ENCODE measurements at places on chromosomes 3 and 15. TPM values are rescaled to one million over a fixed set of nuclear protein-coding genes. Genes with fewer than 3 reads are reported as not detected.

The SCN5A gene
- total RNA-seq, result 0.59 TPM

The NMB gene
- 36.2 TPM for total RNA-seq

The MED12L gene
- 0.12 TPM for total RNA-seq

The AMOTL2 gene
- total RNA-seq, result 13.1 TPM

The RGMA gene
- total RNA-seq, result not detected

The OGG1 gene
- total RNA-seq, result 34.4 TPM

The EAF2 gene
- total RNA-seq, result 1.3 TPM

The IL5RA gene
- total RNA-seq, result not detected

The GPR156 gene
- total RNA-seq, result 0.24 TPM

The GTPBP8 gene
- total RNA-seq, result 59.2 TPM

GRCh38 chr3:42179110-42179725, 86.8 kb downstream of the CCK start:
- peak; percentile 89 for DNase-seq

GRCh38 chr3:69761896-69762767, 22.9 kb downstream of the MITF start:
- peak; percentile 42 for DNase-seq

- DNase-seq, result no peak
These were observed 19.6 kb upstream of the SHC4 start for GRCh38 chr15:48983300-48983699.

GRCh38 chr3:17195192-17195611, 310.4 kb downstream of the PLCL2 start:
- no peak for DNase-seq

- DNase-seq, result no peak
These were observed 48.6 kb upstream of the ULK4 start for GRCh38 chr3:42010530-42010929.

DNA sequence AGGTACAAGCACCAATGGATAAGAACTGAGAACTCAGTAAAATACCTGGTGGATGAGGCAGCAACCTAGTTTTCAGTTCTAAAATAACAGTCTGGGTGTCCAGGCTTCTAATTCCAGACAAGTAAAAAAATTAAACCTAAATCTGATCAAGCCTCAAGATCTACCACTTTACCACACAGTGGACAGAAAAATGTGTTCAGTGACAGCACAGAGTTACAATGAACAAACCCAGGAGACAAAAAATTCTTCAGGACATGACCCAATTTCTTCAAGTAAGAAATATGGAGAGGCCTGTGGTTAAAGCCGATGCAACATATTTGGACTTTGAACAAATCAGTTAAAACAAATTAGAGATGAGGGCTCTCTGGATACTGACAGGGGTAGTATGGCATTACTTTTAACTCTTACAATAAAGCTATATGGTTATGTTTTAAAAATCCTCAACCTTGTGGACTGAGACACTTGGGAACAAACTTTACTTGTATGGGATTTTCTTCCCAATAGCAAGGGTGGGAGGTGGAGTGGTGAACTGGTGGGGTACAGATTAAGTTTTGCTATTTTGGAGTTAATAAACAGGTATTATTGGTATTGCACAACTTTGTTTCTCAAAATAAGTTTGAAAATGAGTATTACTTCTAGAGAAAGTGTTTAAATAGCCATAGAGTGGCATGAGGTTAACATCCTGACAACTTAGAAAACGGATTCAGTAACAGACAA, 14.2 kb downstream of the CCNL1 start:
- no peak for DNase-seq

DNA sequence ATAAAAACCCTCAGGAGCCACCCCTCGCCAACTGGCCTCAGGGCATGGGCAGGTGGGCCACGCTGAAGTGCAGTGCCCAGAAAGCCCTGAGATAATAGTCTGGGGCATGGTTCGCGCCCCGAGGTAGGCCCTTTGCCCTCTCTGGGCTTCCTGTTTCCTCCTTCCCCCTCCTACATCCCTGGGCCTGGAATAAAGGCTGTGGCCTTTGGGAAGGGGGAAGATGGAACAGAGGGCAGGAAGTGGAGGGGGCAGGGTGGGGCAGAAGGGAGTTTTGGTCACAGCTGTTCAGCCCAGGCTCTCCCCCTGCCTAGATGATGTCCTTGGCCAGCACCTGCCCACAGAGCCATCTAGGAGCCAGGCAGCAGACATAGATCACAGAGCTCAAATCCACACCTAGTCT, 11.3 kb downstream of the CSRNP1 start:
- DNase-seq, result no peak

DNA sequence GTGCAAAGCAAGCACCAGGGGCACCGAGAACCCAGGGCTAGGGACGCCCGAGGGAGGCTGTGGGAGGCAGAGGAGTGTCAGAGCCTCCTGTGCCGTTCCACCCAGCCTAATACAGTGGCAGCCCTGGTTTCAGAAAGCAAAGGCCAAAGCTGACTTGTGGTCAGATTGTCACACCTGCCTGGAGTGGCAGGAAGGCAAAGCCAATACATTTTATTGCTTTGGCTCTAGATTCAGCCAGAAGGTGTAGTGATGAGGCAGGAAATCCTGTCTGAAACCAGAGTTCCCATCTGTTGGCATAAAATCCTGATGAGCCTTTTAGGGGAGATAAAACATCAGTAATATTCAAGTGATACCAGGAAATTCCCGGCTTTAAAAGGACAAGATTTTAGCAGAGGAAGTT, 168.3 kb downstream of the SLCO3A1 start:
- DNase-seq, result no peak

- peak; percentile 92 for DNase-seq
These were observed 2.9 kb downstream of the STOML1 start for GRCh38 chr15:73989001-73989798.

- no peak for DNase-seq
These were observed 221.2 kb downstream of the SNRPN start for GRCh38 chr15:25175789-25176615.

GRCh38 chr3:6857510-6857909, 3.4 kb upstream of the GRM7 start:
- no peak for DNase-seq

DNA sequence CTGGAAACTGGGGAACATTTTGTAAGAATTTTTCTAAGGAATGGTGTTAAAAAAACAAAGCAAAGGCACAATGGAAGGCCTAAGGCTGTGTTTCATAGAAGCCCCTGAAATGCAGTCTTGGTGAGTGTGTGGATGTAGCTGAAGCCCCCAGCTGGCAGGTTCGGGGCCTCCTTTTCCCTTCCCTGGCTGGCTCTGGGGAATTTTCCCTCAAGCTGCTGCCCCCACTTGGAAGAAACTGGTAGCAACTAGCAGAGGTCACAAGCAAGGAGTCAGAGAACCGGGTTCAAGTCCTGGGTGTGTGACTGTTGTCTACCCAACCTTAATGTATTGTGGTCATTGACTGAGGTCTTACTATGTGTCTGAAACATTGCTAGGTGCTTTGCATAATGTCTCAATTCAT, 85.3 kb upstream of the MYZAP start:
- no peak for DNase-seq

DNA sequence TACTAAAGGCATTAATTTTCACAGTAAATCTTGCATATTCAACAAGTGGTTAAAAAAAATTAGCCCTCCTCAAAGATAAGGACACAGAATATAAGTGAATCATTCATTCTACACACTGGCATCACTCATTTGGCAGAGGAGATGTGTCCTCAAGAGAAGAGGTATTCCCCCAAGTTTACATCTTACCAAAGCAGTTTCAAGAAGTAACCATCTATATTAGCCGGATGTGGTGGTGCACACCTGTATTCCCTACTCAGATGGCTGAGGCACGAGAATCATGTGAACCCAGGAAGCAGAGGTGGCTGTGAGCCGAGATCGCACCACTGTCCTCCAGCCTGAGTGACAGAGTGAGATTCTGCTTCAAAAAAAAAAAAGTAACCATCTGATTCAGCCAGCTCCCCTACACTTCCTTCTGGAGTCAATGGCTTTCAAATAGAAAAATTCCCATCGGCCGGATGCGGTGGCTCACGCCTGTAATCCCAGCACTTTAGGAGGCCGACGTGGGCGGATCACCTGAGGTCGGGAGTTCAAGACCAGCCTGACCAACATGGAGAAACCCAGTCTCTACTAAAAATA, 15.4 kb downstream of the RAF1 start:
- no peak for DNase-seq

DNA sequence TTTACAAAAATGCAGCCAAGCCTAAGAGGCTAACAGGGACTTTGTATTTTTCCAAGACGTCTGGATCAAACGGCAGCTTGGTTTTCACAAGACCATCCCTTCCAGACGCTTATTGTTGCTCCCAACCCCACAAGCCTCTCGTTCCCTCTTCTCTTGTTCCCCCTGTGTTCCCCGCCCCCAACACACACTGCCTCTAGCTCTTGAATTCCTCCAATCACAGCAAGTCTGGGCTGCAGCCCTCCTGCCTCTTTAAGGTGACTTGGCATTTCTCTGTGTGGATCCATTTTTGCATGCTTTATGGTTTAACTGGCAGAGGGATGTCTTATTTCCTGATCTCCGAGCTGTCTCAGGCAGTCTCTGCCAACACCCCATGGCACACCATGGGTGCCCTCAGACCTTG, 182.2 kb downstream of the ABHD5 start:
- DNase-seq, result peak; percentile 84

- DNase-seq, result no peak
These were observed 44.0 kb upstream of the GLCE start for GRCh38 chr15:69116391-69116790.

DNA sequence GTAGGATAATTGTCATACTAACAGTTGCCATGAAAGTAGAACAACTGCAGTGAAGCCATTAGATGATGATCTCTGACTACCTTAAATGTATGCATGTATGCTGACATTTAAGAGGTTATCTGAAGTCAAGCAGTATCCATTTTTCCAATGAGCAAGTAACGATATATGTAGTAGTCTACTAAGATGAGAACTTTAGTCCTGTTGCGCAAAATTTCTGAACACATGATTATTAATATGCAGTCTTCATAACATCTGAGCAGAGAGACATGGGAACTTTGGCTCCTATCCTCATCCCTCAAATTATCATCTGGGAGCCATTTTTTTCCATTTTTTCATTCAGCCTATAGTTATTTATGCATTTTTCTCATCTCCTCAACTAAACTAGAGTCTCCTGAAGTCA, 79.2 kb downstream of the MME start:
- no peak for DNase-seq

DNA sequence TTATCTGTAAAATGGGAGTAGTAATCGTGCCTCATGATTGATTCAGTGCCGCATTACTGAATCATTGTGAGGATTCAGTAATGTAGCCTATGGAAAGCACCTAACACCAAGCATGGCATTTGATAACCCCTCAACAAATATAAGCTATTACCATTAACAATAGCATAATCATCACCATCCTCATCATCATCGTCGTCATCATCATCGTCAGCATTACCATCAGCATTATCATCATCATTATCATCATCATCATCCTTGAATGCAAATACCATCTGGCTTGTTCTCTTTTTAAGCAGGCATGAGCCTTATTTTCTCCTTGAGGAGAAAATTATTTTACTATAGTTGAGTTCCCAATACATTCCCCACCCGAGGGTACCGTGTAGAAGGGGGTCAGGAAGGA, 115.4 kb upstream of the PTPRG start:
- DNase-seq, result no peak

DNA sequence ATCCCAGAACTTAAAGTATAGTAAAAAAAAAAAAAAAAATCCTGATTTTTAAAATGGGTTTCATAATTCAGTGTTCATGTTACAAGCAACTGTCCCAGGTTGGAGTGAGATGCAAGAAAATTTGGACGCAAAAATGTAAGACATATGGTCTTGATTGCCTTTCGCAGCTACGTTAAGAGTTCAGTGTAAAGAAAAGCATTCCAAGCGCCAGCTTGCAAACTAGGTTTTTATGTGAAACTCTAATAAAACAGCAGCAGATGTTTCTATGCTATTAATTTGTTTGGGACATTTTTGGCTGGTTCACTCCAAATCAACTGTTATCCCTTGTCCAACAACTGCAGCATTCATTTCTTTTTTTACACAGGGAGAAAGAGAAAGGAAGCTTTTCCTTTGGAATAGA, 957.8 kb downstream of the ROBO1 start:
- no peak for DNase-seq

GRCh38 chr3:197791113-197791891, at the start of gene LRCH3:
LRCH3 (plus strand) TSS chr3:197791254; CDS start chr3:197791279, 25 bp downstream.
- DNase-seq, result peak; percentile 79

GRCh38 chr3:124888482-124889441, 1.6 kb upstream of the ITGB5 start:
- DNase-seq, result no peak

DNA sequence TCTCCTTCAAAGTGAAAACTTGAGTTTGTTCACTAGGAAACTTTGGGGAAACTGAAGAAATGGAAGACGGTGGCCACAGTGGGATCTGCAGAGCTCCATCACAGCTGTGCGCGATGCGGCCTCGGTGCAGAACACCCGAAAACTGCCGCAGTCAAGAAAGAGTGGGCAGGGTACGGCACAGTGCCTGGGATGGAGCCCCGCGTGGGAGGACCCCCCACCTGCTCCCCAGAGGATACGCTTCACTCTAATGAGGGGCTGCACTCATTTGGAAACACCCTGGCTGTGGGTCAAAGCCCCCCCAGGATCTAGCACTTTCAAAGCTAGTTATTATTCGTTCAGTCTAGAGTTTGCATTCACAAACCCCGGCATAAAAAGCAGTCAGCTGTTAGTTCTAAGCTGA, 9.5 kb downstream of the ADAMTS17 start:
- DNase-seq, result no peak

DNA sequence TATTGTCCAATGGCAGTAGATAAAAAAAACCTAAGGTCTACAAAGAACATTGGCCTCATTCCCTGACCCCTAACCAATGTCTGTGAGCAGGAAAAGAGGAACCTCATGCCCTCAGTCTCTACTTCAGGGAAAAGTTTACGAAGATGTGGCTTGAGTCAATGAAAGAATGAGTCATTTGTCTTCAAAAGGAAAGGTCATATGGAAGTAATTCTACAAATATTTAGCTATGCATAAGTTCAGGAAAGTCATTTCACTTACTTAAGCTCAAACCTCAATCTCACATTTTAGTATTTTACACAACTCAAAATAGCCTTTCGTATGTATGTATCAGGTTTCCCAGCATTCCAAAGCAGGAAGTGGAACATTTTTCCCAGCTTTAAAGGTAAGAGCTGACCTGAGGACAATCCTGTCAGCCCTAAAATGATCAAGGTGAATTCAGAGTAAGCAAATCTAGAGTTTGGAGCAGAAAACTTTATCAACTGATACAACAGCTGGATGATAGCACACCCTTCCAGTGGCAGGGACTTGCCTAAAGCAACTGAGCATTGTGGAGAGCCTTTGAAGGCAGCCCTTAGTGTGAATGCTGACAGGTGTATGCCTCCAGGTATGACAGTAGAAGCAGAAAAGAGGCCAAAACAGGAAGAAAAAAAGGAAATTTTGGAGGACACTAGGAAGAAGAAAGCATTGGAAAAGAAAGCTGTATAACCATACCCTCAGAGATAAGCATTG, 53.9 kb upstream of the ACKR4 start:
- peak; percentile 94 for DNase-seq

GRCh38 chr3:94362393-94362792, 299.5 kb downstream of the NSUN3 start:
- DNase-seq, result no peak

- no peak for DNase-seq
These were observed 68.6 kb upstream of the ONECUT1 start for GRCh38 chr15:52858782-52859176.
